Stimulated activated CD4-positive, alpha-beta T cell treated with anti-CD3 and anti-CD28 coated beads, Interleukin-12 subunit alpha, Interleukin-12 subunit beta, amount 100 ng/mL, for 4 hours (primary cell): ENCODE measurements at places on chromosomes 11 and 22.

DNA sequence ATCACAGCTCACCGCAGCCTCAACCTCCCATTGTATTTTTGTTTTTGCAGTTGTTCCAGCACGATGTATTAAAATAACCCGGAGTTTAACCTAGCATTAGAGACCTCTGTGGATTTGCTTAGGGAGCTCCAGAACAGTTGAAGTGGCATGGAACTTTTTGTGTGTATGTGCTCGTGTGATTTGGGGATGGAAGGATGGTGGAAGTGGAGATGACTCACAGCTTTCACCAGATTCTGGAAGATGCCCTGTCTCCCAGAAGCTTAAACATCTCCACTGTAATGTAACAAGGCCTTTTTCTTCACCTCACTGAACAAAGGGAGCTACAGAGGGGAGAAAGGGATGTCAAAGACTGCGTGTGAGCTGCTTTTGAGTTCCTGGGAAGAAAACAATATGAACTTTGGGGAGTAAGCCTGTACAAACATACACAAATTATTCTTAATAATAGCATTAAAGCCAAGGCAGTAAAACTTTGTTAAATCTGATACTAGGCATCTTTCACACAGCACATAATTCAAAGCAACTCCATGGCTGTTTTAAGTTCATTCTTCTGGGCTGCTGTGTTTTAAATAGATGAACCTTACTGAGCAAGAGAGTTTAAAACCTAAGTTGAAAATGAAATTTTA, 226.4 kb downstream of the ADAMTS15 start:
- DNase-seq, result no peak

DNA sequence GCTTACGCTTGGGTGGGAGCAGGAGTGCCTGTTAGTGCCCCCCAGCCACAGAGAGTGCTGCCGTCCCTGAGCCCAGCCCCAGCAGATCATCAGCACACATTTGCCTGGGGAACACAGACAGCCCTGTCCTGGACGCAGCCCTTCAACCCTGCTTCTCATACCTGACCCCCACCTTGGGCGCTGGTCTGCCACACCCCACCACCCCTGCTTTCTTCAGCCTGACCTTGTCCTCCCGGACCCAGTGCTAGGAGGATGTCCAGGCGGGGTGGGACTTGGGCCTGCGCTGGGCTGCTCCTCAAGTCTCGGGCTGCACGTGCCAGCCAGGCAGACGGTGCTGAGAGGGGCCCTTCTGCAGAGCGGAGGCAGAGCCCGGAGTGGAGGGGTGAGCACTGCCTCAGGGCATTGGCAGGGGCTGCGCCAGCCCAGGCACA, 119.2 kb downstream of the KCNQ1OT1 start:
- no peak for DNase-seq

DNA sequence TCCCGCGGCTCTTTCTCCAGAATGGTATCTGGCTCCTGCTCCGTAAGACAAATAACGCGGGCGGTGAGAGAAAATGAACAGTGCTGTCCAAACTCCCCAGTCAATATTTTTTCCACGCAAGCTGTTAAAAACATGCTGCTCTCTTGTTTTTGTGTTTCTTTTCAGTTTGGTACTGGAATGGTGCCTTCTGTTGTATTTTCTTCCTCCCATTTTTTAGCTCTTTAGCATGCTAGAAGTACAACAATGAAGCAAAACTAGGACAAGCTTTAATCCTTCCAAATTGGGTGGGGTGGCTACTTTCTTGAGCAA, 599 bp upstream of the PPP2R1B start:
- no peak for DNase-seq

DNA sequence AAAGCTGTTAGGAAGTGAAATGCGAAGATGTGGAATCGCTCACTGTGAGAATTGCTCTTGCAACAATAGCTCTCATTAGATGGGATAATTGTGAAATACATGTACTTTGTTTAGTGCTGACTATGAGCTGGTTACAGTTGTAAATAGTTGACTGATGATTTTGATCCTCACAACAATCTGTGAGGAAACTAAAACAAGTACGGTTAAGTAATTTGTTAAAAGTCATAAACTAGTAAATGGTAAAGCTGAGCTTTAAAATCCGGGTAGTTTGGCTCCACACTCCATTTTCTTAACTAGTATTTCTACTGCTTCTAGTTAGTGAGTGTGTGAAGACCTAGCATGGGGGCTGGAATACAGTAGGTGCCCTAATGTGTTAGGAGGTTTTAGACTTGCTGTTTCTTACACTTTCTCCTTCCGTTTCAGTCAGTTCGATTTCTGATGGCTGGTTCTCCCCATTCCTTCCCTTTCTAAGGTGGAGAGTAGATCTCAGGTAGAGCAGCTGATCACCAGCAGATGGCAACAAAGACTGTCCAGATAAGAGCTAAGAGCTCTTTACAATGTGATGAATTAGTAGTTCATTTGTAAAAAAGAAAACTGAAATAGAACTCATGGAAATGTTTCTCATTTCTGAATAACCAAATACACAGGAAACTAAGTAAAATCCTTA, 16.3 kb upstream of the CYP2R1 start:
- DNase-seq, result no peak

- no peak for DNase-seq
Observed at GRCh38 chr22:50696799-50697561, 24.4 kb downstream of the SHANK3 start.
